ENCODE measurements at places on chromosomes 12 and 14.

DNA sequence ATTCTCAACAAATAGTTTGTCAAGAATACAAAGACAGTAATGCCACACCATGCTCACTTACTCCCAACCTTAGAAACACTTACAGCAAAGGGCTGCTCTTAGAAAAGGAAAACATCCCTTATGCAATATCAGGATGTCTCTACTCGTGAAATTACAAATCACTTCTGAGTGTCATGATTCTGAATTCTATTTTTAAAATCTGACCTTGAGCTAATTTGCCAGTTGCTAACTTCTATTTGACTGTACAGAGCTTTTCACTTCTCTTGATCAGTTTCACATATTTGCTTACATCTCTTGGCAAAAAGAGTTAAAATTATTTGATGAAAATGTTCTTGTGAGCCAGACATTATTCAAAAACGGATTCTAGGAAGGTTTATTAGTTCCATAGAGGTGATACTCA, 136.7 kb upstream of the SLC35F4 start:
- no peak for DNase-seq

- no peak for DNase-seq
These were observed 8.2 kb downstream of the WBP11 start for GRCh38 chr12:14795028-14795448.

DNA sequence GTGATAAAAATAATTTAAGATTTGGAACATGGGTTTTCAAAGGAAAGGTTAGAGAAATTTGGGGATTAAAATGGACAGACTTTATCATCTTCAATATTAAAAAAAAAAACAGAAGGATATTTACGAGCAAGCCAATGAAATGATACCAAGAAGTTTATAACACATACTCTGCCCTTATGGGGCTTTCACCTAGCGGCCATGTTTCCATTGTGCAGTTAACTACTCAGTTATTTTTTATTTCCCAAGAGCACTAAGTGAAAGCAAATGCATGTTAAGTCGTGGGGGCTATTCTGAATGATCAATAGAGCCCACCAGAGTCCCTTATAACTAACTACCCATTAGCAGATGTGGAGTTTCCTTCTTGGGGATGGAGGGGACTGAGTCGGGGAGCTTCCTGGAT, 53.9 kb downstream of the ETV6 start:
- DNase-seq, result no peak

DNA sequence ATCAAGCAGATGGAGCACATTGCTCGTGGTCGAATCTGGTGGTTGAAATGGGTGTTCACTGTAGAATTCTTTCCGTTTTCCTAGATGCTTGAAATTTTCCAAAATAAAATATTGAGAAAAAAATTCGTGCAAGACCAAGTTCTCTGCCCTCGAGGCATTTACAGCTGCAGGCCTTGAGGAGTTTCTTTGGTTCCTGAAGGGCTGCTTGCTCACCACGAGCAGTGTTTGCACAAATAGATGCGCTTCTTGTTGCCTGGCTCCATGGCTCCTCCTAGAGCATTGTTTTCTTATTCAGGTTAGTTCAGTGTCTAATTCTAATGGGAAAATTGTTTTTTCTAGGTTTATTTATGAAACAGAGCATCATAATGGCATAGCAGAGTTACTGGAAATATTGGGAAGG, 74.5 kb upstream of the DYNC1H1 start:
- DNase-seq, result no peak

DNA sequence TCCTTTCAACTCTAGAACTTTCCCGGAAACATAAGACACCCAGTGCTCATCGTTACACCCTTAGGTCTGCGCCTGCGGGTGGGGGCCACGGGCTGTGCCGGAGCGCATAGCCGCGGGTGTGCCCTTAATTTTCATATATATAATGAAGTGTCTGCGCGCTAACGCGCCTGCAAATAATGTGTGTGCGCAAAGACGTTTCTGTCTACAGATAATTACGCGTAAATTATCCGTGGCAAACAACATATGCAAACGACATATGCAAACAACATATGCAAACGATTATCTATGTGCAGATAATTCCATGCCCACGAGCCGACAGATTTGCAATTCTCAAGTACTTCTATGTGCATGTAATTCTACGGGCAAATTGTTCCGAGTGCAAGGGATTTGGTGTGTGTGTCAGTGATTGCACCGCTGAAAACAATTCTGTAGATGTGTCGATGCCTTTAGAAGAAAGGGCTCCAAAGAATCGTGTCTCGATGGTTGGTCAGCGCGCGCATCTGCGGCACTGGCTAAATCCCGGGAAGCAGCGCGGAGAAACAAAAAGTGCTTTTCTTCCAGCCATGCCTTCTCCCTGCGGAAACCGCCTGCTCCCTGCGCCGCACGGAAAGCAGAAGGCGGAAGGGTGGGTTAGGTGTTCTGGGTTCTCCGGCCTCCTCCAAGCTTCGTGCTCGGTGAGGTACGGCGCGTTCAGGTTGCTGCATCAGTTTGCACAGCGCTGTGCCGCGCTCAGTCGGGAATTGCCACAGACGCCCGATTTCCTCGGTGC, 34.5 kb upstream of the TBX5 start:
- no peak for DNase-seq

- DNase-seq, result no peak
These were observed 93.4 kb upstream of the ESRRB start for GRCh38 chr14:76282581-76282980.

GRCh38 chr14:103624860-103625259, 4.2 kb upstream of the KLC1 start:
- DNase-seq, result no peak

DNA sequence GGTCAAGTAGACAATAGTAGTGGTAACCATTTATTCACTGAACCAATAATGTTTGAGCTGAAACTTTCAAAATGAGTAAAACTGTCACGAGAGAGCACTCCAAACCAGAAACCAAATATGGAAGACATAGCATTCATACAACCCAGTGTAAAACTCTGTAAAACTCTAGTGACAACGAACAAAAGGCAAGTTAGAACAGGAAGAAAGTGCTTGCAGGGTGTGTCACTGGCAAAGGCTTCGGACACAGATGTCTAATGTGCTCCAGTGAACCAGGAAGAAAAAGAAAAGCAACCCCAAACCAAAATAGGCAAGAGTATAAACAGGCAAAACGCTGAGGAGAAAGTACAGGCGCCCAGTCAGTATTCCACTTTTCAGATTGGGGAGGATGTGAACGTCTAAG, 79.3 kb upstream of the FZD10 start:
- DNase-seq, result no peak

- no peak for DNase-seq
These were observed 110.2 kb downstream of the PLXNC1 start for GRCh38 chr12:94258593-94258992.

DNA sequence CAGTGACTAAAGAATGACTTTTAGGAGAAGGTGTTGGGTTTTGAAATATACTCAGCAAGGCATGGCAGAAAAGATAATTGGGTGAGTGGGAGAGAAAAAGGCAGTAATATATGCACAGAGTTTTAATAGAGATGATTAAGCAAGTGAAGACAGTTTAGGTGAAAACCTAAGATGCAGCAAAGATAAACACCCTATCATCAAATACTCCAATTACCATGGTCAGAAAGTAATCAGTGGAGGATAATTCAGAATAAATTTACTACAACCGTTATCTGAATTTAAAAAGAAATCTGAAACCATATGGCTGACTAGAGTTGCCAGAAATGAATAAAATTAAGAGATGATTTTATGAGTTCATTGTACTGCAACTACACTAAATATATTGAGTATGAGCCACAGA, 26.8 kb downstream of the NAA30 start:
- DNase-seq, result no peak

GRCh38 chr14:102593061-102593824, 794 bp downstream of the RCOR1 start:
- DNase-seq, result no peak
